ENCODE measurements at places on chromosomes 6 and 20.

DNA sequence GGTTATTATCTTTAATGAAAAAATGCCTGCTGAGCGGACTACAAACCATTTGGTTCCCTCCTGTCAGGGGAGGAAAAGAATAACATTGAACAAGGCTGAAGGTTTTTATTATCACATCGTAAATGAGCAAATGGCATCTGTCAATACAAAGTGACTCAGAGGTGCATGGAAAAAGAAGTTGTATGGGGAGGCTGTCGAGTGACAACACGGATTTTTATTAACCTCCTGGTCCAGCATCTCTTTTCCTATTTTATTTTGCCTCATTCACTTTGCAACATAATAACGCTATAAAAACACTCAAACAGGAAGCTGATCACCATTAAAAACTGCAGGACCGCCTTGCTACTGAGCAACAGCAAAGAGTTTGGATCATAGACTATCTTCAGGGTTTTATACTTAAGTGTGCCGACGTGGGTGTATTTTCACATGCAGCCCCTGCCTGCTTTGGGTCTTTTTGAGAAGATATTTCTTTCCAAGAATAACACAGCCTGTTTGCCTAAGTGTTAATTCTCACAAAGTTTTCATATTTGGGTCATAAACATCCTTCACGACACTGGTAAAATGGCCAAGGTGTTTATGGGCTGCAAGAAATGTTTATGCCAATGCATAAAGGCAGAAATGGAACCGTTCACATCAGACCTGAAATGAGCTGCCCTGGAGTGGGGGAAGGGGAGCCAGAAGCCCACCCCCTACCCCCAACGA, 132.1 kb upstream of the SALL4 start:
- DNase-seq, result no peak

DNA sequence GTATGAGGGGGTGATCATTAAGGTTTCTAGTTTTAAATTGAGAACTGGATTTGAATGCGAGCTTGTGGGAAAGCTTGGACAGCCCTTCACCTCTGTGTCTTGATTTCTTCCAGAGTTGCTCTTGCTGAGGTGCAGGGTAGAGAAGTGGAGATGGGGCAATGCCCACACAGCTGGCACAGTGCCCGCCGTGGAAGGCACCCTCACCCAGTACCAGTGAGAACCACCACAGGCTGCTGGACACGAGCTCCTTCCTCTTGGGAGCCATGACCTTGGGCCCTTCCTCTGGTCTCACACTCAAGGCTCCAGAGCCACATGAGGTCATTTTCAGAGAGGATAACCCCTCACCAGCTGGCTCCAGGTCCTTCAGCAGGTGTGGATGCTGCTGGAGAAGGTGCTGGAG, 67.3 kb downstream of the DACT2 start:
- no peak for DNase-seq

GRCh38 chr20:63258781-63259180, 4.5 kb upstream of the NKAIN4 start:
- DNase-seq, result no peak

- DNase-seq, result no peak
These were observed 346.7 kb downstream of the PAX1 start for GRCh38 chr20:22052025-22052650.

DNA sequence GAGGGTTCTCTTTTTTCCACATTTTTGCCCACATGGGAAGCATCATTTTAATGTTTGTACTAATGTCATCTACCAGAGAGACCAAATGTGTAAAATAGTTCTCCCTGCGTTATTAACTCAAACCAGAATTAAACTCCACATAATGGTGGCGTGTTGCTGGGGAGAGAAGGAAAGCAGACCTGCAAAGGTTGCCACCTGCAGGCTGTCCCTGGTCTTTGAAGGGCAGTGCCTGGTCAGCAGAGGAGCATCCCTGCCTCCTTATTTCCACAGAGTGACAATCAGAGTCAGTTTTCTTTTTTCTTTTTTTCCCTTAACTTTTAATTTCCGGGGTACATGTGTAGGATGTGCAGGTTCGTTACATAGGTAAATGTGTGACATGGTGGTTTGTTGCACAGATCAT, 214.5 kb downstream of the TBX18 start:
- DNase-seq, result no peak

GRCh38 chr20:58797371-58798338, 53.0 kb downstream of the GNAS-AS1 start:
- DNase-seq, result no peak

GRCh38 chr6:25883991-25884390, 9.9 kb upstream of the SLC17A3 start:
- DNase-seq, result no peak

All from stimulated activated CD4-positive, alpha-beta T cell treated with anti-CD3 and anti-CD28 coated beads, TNF-alpha, amount 100 ng/mL, for 4 hours (primary cell).